Dermis blood vessel endothelial cell (primary cell): ENCODE measurements at places on chromosomes 11 and 22.
A peak's percentile ranks its signal among the peaks of the same experiment; 100 is the strongest.

- peak; percentile 5 for DNase-seq
Observed at GRCh38 chr11:127492029-127492428, 491.5 kb upstream of the KIRREL3 start.

DNA sequence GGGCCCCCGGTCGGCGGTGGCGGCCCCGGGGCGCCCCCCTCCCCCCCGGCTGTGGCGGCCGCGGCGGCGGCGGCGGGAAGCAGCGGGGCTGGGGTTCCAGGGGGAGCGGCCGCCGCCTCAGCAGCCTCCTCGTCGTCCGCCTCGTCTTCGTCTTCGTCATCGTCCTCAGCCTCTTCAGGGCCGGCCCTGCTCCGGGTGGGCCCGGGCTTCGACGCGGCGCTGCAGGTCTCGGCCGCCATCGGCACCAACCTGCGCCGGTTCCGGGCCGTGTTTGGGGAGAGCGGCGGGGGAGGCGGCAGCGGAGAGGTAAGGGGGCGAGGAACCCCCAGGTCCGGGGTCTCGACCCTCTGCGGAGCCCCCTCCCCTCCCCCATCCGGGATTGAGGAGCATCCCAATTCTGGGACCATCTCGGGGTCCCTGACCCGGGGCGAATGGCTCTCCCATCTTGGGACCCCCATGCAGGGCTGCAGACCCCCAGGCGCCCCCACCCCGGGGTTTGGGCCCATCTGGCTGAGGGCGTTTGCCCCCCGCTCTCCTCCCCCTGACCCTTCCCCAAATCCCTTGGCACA, 431 bp downstream of the KMT2A start:
- DNase-seq, result peak; percentile 39

DNA sequence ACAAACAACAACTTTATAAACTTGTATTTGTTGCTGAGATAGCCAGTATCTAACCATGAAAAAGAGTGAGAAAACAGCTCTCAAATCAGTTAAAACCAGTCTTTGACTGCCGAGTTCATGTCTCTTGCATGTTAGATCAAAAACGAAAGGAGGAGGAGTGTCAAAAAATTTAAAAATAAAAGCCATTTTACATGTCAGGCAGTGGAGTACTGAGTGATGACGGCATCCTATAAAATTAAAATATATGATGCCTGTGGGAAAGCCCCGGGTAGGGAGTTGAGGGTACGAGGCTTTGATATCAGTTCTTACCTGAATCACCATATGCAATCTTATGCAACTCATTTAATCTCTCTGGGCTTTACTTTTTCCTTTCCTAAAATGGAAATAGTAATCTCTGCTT, 117.3 kb downstream of the ETS1 start:
- no peak for DNase-seq

GRCh38 chr11:2102132-2102882, 36.9 kb downstream of the IGF2 start:
- DNase-seq, result peak; percentile 42

GRCh38 chr22:25081409-25081824, 118.2 kb upstream of the CRYBB3 start:
- DNase-seq, result peak; percentile 78

DNA sequence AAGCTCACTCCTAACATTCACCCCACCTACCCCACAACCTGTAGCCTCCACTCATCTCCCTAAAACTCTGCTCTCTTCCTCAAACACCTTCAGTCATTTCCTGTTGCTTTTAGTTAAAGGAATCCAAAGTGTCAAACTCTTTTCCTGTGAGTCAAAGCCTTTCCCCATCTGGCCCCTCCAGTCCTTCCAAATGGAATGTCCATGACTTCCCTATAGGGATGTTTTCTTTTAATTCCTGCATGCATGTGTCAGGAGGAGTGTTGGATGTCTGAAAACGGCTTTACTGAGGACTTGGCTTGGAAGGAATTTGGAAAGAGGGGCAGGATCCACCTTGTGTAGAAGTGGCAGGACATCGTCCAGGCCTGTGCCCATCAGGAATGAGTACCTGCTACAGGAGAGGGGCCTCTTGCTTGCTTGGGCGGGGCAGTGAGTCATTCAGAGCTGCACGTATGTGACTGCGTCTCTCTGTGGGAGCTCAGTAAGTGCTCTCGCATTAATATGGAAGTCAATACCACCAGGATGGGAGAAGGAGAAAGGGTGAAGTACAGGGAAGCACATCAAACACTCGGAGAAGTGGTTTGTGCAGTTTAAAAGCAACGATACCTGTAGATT, 491.9 kb downstream of the OPCML start:
- peak; percentile 21 for DNase-seq

DNA sequence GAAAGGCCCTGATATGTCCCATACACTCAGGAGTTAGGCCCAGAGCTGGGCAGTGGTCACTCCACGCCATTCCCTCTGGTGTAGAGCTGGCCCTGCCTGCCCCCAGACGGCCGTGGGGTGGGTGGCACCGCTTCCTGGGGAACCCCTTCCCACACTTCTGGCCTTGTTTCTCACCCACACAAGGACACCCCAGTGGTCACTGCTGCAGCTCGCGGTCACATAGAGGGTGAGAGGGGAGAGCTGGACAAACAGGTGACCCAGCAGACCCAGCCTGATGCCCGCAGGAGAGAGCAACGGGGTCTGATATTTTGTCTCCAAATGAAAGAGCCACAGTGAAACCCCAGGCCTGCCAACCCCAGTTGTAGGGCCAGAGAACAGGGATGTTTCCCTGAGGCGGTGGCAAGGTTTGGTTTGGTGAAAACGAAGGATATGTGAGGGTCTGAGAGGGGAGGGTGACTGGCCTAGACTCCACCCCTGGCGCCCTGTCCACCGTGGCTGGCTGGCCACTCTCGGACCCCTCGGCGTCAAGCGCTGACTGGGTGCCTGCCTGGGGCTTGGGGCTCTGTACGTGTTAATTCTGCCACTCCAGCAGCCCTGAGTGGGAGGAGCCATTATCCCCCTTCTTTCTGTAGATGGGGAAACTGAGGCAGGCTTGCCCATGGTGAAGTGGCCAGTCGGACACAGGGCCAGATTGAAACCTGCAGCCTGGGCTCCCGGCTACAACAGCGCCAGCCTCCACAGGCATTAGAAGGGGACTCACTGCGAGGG, 71.0 kb upstream of the PPARA start:
- peak; percentile 22 for DNase-seq

DNA sequence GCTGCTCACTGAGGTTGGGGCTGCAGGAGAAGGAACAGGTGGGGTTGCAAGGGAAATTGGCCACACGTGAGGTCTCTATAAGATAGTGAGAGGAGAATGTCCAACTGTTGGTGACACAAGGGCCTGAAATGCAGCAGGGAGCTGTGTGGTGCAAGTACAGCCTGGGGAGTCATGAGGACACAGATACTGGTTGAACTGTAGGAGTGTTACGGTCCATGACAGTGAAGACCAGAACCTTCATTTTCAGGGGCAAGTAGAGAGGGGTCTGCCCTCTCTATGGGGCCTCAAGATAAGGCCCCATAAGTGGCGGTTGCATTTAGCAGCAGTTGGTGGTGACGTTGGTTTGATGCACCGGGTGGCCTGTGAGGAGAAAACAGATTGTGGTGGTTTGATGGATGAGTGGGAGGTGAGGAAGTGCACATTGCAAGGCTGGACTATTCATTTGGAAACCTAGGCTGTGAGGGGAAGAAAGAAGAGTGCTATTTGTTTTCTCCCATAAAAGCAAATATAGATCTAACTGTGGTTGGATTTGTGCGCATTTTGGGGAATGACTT, 39.4 kb downstream of the MICAL2 start:
- no peak for DNase-seq

GRCh38 chr11:110338684-110339083, 42.3 kb upstream of the RDX start:
- no peak for DNase-seq

GRCh38 chr11:132028380-132029240, 658.2 kb downstream of the NTM start:
- DNase-seq, result peak; percentile 85

DNA sequence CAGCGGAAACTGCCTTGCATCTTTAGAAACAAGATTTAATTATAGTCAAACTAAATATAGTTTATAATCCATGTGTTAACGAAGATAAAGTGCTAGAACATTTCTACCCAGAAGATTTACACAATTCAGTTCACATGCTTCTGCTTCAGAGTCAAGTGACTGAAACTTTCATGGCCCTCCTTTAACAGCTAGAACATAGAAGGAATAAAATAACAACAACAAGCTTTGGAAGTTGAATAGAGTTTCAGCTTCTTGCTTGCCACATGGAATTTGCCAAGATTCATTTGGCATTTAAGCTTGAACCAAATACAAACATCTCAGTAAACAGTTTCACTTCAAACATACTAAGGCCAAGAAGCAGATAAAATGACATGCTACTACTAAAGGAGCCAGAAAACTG, 676.3 kb upstream of the ANO3 start:
- no peak for DNase-seq

GRCh38 chr11:69310351-69310750, 16.4 kb downstream of the MYEOV start:
- no peak for DNase-seq

- DNase-seq, result no peak
Observed at GRCh38 chr11:66718320-66718971, 10.6 kb downstream of the SPTBN2 start.

GRCh38 chr11:1930462-1930830, 10.9 kb downstream of the TNNT3 start:
- no peak for DNase-seq

- no peak for DNase-seq
Observed at GRCh38 chr11:11732116-11732515, 109.7 kb upstream of the USP47 start.

- no peak for DNase-seq
Observed at GRCh38 chr11:66546368-66546965, at the start of gene ACTN3. ACTN3 (plus strand) TSS chr11:66546903; CDS start chr11:66546938, 35 bp downstream.

- peak; percentile 65 for DNase-seq
Observed at GRCh38 chr11:68146010-68146540, 24.9 kb upstream of the CHKA start.

- peak; percentile 59 for DNase-seq
Observed at GRCh38 chr22:41382098-41382578, 396 bp downstream of the TEF start.

DNA sequence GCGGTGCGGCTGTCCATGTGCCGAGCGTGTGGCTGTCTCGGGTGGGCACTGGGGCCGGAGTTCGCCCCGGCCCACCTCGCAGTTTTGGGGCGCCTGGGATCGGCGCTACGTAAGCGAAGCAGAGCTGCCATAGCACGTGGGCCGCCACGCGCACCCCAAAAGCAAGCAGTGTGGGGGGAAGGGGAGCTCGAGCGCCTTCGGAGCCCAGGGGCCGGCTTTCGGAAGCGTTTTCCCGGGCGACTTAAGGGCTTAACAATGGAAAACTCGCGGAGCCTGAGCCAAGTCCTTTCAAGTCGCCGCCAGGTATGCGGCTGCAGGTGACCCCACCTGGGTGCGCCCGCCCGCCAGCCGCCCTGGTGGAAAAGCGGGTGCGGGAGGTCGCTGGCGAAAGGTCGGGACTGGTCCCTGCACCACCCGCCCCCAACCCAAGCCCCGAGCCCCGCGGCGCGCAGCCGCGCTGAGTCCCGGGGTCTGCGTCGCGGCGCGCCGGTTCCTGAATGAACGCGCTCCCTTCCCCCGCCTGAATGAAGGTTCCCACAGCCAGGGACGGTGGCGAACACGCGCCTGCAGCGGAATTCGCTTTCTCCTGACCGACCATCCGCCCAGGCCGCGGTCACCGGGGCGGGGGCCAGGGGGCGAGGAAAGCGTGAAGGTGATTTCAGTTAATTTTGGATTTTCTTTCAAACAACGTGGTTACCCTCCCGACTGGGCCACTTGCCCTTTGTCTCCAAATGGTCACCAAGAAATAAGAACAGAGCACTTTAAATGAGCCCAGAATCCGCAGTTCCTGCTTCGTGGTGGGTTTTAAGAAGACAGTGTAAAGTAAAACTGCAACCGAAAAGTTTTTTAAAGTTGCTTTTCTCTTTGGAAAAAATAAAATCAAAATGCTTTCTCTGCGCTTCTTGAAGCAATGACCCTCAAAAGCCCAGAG, 2.8 kb upstream of the CCND1 start:
- DNase-seq, result peak; percentile 79

DNA sequence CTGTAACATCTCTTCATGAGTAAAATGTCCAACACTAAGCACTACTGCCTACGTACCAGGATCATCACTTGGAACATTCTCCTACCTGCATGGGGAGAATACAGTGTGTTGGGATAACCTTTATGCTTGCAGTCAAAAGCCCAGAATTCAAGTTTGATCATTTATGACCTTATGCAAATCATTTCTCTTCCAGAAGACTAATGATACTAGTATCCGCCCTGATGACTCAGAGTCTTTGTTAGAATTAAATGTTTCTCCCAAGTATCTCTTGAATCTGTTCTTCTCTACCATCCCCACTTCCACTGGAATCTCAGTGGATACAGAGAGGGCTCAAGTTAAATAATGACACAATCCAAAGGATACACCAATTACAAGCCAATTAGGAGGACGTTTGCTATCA, 12.4 kb downstream of the MAJIN start:
- DNase-seq, result no peak

DNA sequence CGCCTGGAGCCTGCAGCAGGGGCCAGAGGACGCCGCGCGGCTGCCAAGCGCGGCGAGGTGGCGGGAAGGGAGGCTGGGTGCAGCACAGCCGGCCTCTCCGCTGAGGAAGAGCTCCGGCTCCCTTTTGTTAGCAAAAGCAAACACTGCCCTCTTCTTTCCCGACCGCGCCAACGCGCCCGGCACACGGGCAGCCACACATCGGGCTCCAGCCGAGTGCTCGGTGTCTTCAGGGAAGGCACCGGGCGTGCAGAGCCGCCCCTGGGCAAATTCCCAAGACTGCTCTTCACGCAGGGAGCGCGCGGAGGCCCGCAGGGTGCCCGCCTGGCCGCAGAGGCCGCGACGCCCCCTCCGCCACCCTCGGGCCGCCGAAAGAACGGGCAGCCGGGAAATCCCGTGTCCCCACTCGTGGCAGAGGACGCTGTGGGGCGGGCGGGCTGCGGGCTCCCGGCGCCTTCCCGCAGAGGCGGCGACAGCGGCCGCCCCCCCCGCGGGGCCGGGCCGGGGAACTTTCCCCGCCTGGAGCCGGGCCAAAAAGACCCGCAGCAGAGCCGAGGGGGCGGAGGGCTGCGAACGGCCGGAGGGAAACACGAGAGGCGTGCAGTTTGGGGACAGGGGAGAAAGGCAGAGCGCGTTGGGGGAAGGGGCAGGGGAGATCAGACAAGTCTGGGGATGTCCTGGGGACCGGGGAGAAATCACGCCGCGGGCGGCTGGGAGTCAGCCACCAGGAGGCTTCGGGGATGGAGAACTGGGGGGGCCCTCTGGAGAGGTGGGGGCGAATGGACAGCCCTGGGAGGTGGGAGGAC, 931 bp downstream of the CADM1 start:
- peak; percentile 46 for DNase-seq

DNA sequence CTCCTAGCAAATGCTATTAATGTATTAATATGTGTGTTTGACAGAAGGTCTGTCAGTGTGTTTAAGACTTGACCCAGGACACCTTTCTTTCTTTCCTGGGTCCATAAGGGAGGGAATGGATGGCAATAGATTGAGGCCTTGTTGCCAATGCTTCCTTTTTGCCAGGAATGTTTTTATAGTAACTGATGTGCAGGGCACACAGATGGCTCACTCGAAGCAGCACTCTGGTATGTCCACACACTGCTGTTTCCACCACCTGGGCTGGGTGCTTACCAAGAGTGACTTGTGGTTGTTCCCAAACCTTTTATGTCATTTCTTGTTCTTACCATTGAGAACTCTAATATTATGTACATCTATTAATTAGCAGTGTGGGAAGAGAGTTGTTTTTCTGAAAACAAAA, 396.9 kb upstream of the SYN3 start:
- no peak for DNase-seq

GRCh38 chr11:27864091-27864491, 163.8 kb upstream of the BDNF start:
- DNase-seq, result no peak
